Pancreas (tissue), 10 donors: ENCODE measurements at places on chromosomes 12 and 14. TPM values are rescaled to one million over a fixed set of nuclear protein-coding genes. Genes with fewer than 3 reads are reported as not detected.

CNIH1 gene
- 33.8 TPM for total RNA-seq

KCNK13 gene
- total RNA-seq, result 0.14 TPM

ST8SIA1 gene
- total RNA-seq, result not detected

LTBP2 gene
- total RNA-seq, result 18.1 TPM

ADCY6 gene
- 12.9 TPM for total RNA-seq

NEUROD4 gene
- total RNA-seq, result not detected

ARL6IP4 gene
- total RNA-seq, result 85.3 TPM

SCNN1A gene
- 40.1 TPM for total RNA-seq

IRAK3 gene
- total RNA-seq, result 0.97 TPM

TWF1 gene
- total RNA-seq, result 29.4 TPM

AMDHD1 gene
- 0.88 TPM for total RNA-seq

CHGA gene
- 36.2 TPM for total RNA-seq

GARIN6 gene
- not detected for total RNA-seq

AGAP2 gene
- 0.24 TPM for total RNA-seq

VSIG10 gene
- 21.3 TPM for total RNA-seq

DNAJC22 gene
- 6.2 TPM for total RNA-seq

DNA sequence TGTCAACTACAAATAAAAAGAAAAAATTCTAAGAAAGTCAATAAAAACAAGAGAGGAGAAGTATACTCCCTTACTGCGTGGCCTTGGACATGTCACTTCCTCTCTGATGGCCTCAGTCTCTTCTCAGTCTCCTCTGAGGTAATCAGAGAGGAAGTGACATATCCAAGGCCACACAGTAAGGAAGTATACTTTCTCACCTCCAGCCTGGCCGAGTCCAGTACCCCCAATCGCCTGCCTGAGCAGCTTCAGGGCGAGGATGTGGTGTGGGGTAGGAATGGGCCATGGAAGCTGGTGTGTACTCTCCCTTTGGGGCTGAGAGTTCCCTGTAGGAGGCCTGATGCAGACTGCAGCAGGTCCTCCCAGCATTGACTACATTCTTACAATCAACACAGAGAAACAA, 15.8 kb downstream of the VDR start:
- DNase-seq, result no peak

GRCh38 chr12:105317942-105318621, 12.4 kb upstream of the C12orf75 start:
- DNase-seq, result no peak

DNA sequence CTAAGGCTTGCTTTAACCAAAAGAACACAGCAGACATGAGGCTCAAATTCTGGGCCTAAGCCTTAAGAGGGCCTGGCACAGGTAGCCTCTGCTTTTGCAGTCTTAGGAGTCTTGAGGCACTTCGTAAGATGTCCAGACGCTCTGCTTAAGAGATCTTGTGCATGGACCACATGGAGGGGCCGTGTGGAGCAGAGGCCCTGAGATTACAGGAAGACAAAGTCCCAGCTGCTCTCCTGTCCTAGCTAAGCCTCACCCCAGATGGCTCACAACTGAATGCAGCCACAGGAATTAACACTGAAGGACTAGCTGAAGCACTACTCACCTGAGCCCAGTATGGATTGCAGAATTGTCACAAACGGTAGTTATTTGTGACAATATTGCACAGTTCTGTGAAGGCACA, 446.0 kb downstream of the PDZRN4 start:
- DNase-seq, result no peak

DNA sequence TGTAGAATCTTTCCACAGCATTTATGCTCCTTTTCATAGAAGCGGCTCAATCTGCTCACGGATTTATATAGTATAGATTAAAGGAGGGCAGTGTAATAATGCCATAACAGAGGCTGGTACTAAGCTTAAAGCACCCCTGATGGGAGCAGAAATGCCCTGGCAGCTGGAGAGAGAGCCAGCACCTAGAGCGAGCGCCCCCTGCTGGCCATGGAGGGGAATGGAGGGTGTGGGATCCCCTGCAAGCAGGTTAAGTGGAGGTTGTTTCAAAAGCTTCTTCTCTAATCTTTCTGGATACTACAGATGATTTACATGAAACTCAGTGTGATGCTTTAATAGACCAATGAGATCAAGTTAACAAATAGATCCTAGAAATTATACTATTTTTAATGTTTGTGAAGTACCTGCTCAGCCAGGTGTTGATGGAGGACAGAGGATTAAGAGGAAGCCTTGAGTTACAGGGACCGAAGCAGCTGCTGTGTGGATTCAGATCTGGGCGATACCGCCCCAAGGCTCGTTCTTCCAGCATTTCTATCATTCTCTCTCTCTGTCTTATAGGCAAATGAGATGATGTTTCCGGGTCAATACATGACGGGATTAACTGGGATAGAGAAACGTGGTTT, 1519.3 kb upstream of the TMEM132C start:
- DNase-seq, result peak; percentile 74

GRCh38 chr14:96587823-96588385, 85.7 kb downstream of the PAPOLA start:
- no peak for DNase-seq

DNA sequence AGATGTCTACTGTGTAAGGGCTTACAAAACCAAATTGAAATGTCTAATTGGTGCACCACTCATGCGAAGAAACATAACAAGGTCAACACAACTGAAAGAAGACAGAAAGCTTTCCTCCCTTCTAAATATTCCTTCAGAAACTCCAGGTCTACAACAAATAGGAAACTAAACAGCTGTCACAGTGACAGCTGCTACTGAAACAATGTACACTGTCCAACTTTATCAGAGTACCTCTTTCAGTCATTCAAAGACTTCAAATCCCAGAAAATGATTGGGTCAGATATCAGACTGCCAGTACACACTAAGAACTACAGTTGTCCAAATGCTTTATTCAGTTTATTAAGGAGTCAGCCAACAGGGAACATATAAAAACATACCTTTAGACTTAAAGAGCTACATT, 35.2 kb downstream of the CEP128 start:
- no peak for DNase-seq

DNA sequence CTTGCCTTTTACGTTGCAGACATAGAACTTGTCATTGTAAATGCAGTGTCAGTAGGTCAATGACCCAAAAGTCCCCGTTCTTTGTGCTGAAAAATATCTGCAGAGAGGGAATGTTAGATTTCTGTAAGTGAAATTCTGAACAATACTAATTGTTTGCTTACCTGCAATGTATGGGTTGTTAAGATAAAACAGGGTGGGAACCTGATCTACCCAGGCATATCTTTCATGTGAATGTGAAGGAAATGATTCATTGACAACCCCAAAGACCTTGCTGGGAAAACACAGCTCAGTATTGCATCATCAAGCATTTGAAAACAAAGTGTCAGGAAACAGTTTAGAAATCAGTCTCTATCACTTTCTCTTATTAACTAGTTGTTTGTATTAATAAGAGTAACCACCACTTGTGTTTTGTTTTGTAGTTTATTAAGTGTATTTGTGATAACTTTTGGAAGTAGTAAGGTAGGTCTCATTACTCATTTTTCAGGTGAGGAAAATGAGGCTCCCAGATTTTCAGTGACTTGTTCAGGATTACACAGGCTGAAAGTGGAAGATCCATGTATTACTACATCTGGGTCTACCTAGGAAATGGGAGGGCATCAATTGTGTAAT, 57.9 kb upstream of the SLC38A2 start:
- DNase-seq, result no peak

DNA sequence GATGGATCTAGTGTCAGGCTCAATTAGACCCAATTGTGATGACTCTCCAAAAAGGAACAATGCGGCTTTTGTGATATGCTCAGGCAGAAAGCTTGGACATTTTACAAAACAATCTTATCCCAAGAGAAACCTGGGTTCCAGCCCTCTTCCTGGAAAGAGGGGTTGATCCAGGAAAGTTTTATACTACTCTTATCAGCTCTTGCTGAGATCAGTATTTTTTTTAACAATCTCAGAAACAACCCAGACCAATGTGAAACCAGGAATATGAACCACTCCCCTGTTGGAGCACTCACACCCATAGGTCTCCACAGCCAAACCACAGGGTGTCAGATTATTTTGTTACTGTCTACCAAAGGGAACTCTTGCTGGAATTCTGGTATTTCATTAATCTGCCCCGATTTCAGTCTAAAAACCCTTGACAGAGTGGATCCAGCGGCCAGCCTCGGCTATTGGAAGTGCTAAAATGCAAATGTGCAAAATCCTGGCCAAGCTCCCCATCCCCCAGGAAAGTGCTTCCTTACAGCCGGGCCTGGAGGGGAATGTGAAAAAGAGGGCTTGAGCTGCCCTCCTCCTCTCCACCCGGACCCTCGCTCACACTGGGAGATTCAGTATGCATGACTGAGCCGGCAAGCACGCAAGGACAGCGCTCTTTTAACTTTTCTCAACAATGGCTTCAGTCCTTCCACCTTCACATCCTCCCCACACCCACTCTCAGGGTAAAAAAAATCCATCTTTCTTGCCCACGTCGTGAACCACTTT, 4.0 kb downstream of the FBXL14 start:
- no peak for DNase-seq

- no peak for DNase-seq
Observed at GRCh38 chr14:33714527-33715226, 236.2 kb downstream of the EGLN3 start.

DNA sequence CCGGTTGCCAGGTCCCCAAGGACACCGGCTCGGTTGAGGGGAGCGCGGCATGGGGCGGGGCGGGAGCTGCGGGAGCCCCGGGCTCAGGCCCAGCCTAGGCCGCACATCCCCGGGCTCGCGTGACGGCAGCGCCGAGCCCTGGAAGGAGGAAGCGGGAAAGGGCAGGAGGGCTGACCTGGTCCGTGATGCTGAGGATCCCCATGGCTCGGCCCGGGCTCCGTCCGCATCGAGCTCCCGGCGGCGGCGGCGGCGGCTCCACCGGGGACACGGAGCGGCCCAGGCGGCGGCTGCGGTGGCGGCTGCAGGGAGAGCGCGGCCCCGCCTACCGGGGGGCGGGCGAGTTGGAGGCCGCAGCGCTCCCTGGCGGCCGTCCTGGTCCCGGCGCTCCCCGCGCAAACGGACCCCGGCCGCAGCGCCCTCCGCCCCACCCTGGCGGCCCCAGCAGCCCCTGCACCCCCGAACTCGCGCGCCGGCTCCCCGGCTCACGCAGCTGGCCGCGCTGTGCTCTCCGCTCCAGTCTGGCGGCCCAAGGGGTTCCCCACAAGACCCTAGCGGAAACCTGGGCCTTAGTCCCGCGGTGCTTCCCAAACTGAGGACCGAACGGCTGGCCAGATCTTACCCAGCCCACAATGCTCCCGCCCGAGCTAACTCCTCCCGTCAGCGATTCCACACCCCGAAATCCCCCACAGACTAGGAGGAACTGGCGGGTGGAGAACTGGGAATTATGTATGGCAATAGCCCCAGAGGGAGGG, at the start of gene ANKRD52:
TSS of gene ANKRD52 (minus strand) at position 317 of the 752 bp plus-strand sequence. CDS start at position 202, 115 bp downstream.
- peak; percentile 75 for DNase-seq

- no peak for DNase-seq
Observed at GRCh38 chr14:22513066-22513812, 75.8 kb downstream of the DAD1 start.

- peak; percentile 41 for DNase-seq
Observed at GRCh38 chr12:22100958-22101748, 55.1 kb downstream of the CMAS start.

- DNase-seq, result no peak
Observed at GRCh38 chr12:107118624-107119023, 25.3 kb upstream of the CRY1 start.

- no peak for DNase-seq
Observed at GRCh38 chr12:69580074-69580473, 5.2 kb upstream of the CCT2 start.

DNA sequence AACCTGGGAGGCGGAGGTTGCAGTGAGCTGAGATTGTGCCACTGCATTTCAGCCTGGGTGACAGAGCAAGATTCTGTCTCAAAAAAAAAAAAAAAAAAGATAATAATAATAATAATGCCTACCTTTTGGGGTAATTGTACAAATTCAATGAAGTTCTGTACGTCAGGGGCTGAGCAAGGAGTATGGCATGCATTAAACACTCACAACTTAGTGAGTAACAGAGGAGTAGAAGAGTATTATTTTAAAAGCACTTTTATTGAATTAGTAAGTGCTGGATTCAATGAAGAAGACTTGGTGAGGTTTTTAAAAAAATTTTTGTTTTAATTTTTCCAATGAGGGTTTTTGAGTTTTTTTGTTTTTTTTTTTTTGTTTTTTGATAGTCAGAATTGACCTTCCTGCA, 783.6 kb upstream of the TBX3 start:
- DNase-seq, result no peak

DNA sequence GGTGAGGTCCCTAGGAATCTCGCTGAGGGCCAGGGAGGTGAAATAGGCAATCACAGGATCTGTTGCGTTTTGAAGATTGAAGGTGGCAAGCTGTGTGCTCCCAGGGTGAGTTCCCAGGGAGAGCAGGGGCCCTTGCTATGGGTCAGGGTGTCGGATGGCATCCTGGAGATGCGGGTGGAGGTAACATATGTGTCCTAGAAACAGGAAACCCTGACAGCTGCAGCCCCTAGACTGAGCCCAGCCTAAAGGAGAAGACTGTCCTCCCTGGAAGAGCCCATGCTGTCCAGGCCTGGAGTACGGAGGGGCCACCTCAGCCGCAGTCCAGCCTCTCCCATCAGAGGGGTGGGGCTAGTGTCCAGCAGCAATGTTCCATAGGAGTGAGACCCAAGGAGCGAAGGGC, 194.2 kb downstream of the NTF3 start:
- no peak for DNase-seq

DNA sequence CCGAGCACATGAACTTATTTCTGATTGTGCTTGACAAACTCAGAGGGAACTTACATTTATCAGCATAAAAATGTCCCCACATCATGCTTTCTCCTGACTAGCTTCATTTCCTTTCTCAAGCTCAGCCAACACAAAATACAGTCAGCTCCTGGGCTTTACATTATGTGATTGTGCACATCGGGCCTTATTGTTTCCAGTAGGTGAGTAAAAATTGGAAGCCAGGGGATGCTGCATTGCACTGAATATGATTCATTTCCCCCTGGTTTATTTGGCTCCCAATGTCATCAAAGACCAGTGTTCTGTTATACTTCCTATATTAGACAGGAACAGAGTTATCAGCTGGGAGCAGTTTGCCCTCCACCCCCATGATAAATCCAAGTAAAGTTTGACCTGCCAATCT, 521.8 kb downstream of the RMST start:
- no peak for DNase-seq

- DNase-seq, result no peak
Observed at GRCh38 chr14:37057776-37058175, 114.6 kb downstream of the SLC25A21 start.
